ENCODE measurements at places on chromosomes 6 and 20.

GRCh38 chr6:127483399-127484055 is 24.3 kb upstream of the KIAA0408 start:
- DNase-seq = no peak

DNA sequence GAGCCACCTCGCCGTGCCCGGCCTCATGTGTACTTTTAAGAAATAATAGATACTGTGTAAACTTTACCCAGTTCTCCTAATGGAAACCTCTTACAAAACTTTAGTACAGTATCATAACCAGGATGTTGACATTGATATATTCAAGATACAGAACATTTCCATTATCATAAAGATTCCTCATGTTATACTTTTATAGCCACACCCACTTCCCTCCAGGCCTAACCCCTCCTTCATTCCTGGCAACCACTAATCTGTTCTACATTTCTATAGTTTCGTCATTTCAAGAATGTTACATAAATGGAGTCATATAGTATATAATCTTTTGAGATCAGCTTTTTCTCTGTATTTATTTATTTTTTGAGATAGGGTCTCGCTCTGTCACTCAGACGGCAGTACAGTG is 52.6 kb upstream of the SALL4 start:
- DNase-seq = no peak

DNA sequence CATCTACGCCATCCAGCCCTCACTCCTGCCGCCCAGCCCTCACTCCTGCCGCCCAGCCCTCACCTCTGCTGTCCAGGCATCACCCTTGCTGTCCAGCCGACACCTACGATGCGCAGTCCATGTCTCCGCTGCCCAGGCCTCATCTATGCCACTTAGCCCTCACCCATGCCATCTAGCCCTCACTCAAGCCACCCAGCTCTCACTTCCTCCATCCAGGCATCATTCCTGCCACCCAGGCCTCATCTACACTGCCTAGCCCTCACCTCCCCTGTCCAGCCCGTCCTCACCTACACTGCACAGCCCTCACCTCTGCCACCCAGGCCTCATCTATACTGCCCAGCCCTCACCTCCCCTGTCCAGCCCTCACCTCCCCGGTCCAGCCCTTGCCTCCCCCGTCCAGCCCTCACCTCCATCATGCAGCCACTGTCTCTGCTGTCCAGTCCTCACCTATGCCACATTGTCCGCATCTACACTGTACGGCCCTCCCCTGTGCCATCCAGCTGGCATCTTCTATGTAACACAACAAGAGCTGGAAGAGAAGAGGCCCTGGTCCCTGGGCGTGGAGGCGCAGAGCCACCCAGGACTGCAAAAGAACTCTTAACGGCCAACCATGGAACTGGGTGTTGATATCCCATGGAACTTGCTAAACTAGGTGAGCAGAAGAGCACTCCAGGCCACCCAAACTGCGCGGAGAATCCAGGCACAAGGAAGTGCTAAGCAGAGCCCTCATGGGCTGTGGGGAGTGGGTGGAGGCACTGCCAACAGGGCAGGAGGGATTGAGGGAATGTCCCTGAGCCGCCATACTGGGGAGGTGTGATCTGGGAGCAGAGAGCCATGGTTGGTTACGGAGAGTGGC is 31.0 kb downstream of the RNASET2 start:
- DNase-seq = no peak

- peak; percentile 43 for DNase-seq
These were observed 104.9 kb upstream of the PRDM1 start for GRCh38 chr6:105981002-105981887.

DNA sequence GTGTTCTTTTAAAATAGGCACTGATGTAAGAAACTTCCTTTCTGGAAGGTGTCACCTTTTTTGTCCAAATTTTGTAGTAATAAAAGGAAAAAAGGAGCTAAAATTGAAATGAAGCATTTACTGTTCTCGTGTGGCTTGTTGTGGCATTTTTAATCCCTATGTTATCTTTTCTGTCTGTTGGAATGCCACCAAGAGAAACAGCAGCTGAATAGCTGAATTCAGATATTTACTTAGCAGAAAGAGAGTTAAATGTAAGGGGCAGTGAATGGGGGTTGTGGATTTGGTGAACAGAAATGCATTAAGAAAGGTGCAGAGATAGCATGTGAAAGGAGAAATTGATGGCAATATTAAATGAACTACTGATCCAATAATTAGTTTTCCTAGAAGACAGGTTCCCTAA is 573.6 kb upstream of the EPHA7 start:
- DNase-seq = no peak

DNA sequence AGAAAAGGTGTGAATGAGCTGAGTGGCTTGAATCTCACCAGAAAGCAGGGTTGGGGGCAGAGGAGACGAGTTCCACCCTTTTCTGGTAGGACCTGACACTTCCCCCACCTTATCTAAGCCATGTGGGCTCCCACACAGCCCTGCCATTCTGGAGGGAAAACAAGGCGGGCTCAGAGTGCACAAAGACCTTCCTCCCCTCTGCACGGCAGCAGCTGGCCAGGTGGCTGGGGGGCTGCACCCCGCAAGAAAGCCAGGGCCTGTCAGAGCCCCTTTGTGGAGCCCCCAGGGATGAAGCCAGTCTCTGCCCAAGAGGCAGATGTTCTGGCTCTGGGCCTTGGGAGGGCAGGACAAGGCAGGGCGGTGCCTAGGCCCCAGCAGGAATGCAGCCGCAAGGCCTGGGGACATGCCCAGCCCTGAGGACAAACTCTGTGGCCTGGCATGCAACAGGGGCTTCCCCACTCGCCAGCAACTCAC is 48.4 kb upstream of the DSN1 start:
- DNase-seq = no peak

- no peak for DNase-seq
These were observed 30.6 kb downstream of the ADGRF4 start for GRCh38 chr6:47729019-47729418.

DNA sequence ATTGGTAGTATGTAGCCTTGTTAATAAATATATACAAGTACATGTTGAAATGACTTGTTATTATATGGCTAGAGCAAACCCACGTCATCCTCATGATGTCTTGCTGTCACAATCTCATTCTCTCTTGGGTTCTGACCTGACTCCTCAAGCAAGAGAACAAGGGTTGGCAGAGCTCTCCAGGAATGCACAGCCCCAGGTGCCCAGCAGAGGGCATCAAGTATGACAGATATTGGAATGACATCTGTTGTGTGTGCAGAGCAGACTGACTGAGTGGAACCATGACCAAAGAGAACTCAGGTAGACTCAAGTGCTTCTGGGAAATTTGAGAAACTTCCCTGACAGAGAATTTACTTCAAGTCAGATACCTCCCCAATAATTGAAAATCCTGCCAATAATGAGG is 90.6 kb downstream of the PAX1 start:
- no peak for DNase-seq

DNA sequence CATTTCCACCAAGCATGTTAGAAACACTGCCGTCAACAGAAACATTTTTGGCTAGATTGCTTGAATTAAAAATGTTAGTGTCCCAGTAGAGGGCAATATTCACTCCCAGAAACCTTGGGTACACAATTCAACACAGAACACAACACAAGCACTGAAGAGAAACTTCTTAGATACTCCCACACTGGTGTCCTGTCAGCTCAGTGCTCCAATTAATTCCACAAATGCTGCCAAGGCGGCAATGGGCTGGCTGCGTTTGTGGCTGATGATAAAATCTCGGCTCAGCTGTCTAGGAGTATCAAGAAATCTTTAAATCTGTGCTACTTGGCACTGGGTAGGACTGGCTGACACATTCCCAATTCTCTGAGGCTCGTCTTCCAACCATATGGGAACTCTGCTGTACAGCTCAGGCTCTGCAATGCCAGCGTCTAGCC is 39.3 kb downstream of the BEND3 start:
- no peak for DNase-seq

DNA sequence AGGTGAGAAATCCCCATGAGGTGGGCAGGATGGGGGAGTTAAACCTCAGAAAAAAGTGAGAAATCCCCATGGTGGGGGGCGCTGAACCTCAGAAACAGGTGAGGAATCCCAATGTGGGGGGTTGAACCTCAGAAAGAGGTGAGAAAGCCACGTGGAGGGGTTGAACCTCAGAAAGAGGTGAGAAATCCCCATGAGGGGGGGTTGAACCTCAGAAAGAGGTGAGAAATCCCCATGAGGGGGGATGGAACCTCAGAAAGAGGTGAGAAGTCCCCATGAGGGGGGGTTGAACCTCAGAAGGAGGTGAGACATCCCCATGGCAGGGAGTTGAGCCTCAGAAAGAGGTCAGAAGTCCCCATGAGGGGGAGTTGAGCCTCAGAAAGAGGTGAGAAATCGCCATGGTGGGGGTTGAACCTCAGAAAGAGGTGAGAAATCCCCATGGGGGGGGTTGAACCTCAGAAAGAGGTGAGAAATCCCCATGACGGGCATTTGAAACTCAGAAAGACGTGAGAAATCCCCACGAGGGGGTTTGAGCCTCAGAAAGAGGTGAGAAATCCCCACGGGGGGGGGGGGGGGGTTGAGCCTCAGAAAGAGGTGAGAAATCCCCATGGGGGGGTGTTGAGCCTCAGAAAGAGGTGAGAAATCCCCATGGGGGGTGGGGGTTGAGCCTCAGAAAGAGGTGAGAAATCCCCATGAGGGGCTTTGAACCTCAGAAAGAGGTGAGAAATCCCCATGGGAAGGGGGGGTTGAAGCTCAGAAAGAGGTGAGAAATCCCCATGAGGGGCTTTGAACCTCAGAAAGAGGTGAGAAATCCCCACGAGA is 14.3 kb upstream of the GOPC start:
- DNase-seq = peak; percentile 39

DNA sequence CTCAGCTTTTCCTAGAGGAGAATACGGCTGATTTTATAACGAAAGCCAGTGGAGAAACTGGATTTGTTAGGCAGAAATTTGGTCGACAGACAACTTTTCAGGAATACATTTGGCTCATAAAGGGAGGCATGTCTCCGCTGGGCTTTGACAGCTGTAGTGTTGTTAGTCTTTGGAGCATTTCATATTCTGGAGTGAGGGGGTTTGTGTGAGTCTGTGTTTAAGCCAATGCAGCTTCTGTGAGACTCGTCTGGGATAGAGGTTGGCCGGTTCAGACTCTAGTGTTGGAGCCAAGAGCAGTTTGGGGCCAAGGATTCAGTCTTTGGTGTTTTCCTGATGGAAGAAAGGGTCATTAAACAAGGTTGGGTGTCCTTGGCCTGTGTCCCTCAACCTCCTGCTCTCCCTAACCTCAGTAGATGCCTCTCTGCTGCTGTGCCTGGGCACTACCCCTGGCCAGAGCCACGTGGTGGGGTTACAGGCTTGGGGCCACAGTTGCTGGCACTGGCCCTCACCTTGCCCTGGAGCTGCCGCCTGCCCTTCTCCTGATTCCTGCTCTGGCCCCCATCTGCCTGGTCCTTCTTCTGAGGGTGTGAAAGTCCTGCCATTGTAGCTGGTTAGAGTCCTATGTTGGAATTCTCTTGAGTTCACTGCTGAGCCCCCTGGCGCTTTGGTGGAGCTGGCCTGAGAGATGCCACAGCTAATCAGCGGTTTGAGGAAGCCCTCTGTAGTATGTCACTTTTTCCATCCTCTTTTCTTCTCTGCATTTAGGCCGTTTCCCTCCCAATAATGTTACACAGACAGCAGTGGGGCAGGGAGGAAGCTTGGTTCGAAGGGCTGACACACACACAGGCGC is 6.9 kb downstream of the PTK7 start:
- DNase-seq = no peak

GRCh38 chr20:37331060-37331857 is 14.7 kb upstream of the SRC start:
- no peak for DNase-seq

DNA sequence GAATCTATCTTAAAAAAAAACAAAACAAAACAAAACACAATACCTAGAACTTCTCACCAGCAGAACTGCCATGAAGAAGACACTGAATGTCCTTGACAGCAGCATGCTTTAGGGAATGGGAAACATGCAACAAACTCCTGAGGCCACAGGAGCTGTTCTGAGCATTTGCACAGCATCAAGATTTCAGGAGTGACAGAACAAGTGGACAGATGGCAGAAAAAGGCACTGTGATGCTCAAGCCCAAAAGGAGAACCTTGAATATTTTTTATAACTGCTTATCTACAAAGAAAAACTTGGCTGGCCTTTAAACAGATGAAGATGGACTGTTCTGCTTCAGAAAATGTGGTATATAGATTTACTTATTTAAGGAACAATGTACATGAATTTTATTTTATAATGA is 158.9 kb downstream of the RALGAPA2 start:
- DNase-seq = no peak

DNA sequence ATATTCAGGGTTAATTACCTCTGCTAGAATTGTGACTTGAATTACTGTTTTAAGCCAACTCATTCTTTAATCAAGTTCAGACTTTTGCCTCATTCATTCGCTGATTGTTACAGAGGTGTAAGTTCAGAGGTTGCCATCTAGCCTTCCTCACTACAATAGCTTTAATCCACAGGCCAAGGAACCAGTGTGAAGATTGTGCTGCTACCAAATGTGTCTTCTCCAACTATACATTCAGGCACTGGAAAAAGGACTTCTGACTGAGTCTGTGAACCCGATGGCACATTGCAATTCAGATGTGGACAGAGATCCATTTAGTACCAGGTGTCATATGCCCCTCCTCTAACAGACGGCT is 111.2 kb upstream of the ADGRF1 start:
- no peak for DNase-seq

DNA sequence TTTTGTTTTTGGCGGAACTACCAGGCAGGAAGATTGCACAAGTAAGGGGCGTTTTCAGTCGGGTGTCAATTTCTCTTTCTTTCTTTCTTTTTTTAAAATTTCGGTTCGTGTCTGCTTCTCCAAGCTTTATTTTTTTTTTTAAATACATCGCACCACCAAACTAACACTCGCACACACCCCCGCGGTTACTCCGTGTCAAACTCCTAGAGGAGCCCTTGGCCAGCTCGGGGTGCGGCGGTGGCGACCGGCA is 338 bp downstream of the UTRN start:
- DNase-seq = peak; percentile 38

- no peak for DNase-seq
These were observed 266.7 kb downstream of the LRFN2 start for GRCh38 chr6:40320441-40320840.

DNA sequence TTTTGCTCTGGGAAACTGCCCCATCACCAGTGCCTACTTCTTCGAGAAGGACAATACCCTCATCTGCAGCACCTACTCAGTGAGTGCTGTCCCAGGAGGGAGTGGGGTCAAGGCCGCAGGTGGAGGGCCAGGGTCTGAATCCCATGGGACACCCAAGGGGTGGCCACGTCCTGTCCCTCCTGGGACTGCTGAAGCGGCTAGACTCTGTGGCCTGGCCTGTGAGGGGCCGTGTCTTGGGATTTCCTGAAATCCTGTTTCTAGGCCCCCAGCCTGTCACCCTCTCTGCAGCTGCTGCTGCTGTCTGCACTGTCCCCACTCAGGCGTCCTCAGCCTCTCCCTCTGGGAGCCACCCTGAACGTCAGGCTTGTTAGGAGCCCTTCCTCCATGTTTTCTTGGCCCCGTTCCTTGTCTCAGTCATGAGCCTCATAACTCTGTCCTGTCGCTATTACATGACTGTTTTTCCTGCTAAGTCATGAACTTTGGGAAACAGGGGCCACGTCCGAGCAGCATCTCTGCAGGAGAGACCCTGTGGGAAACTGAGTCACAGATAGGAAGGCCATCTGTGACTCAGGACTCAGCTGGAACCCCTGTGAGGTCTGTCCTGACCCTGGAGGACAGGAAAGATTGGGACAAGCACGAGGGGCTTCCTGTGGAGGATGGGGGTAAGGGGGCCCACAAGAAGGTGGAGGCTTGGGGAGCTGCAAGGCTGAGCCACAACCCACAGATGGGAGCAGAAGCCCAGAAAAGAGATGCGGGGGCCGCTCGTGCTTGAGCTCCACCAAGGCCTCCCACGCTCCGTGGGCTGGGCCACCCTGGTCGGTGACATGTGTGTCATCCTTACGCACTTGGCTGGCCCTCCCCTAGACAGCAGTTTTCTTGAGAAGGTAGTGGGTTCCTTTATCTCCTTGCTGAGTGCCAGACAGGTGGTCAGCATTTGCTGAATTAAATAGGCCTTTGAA is 49.9 kb downstream of the EFCAB8 start:
- DNase-seq = no peak
